ENCODE measurements at places on chromosomes 1 and 21.

GRCh38 chr1:217525773-217526490 lies 105.0 kb downstream of the GPATCH2 start:
- DNase-seq = no peak

DNA sequence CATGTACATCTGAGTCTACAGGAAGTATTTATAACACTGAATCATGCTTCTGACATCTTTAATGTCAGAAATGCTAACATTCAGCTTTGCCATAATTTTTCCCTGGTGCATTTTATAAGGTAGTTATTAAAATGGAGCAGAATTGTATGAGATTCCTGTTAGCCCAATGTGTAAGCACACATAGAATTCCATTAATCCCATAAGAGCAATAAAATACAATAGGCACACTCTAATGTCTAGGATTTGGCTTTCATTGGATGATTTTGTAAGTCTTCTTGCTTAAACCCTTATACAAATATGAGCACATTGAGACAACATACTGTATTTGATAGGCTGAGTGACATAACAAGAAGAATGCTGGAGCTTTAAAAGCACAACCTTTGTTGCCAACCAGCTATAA lies 256.4 kb downstream of the HMCN1 start:
- no peak for DNase-seq

DNA sequence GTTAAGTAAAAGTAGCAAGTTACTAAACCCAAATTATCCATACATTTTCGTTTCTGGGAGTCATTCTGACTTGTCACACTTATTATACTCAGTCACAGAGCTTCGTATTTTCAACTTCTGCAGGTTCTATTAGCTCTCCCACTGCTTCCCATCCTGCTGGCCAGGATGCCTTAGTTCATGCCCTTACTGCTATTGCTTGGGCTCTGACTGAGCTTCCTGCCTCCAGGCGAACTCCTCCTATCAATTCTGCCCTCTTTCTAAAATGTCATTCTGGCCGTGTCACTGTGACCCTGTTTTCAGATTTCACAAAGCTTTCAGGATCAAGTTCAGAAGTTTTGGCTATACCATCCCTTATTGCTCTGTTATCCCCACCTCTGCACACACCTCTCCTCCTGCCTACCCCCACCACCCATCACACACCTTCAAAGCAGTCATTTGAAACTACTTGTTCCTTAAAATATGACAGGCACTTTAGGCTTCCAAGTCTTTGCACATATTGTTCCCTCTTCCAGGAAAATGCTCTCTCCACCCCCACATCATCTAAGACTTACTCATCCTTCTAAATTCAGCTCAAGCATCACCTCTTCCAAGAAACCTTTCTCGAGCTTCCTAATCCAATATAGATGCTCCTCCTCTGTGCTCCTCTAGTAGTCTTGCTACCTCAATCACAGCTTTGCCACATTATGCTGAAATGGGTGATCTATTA lies 278.0 kb downstream of the BRINP2 start:
- DNase-seq = no peak

DNA sequence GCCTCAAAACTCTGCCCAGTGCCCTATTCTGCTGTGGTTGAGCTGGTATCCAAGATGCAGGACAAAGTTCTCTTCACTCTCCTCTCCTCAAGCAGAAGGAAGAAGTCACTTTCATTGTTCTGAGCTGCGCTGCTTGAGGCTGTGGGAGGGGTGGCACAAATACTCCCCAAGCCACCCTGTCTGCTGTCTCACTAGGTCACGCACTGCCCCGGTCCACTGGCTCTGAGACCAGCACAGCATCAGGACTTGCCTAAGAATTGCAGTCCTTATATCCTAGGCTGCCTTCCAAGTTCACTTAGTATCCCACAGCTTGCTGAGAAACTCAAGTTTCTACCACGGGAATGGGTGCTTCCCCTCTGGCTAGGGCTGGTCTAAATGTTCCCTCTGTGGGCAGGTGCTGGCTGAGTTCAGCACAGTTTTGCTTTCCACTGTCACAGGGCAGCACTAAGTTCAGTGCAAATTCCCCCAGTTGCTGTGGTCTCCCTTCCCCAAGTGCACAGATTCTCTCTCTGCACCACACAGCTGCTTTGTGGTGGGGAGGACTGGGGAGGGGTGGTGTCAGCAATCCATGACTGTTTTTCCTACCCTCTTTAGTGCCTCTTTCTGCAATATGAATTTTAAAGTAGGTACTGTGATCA lies 32.4 kb downstream of the SLC9C2 start:
- DNase-seq = no peak

DNA sequence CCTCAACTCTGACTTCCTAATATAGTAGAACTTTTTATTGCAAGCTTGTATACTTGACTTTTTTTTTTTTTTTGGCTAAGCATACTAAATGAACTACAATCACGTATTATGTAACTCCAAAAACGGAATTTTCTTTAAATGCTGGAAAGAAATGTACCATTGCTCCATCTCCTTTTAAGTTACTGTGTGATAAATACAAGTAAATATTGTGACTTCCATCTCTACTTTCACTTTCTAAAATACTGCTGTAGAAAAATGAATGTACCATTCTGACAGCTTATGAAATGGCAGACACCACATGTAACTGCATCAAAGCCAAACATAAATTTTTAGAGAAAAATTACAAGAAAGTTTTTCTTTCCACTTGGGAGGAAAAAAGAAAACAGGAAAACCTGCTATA lies 54.7 kb downstream of the ASH1L start:
- no peak for DNase-seq
